ENCODE measurements at places on chromosomes 1 and 21.

- DNase-seq: no peak
Observed at GRCh38 chr1:156401681-156402081, 32.7 kb downstream of the RHBG start.

DNA sequence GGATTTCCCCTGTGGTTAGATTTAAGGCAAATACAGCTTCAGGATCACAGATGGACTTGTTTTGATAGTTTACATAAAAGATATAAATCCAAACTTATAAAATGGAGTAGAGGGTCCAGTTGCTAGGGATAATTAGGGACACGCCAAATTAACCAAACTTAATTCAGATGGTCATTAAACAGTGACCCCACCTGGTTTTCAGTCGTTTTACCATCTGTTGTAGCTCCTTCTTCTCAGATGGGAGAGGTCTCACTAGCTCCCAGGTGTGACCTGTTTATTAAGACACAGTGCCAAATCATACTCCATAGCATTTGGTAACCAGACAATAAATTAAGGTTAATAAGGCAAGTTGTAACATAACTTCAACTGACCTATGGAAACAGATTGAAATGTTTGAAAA is 8.1 kb upstream of the GADD45A start:
- DNase-seq: no peak

- DNase-seq: no peak
Observed at GRCh38 chr1:174678657-174679056, 230.9 kb downstream of the GPR52 start.

GRCh38 chr1:153985941-153986761 is at the start of gene RAB13:
Gene RAB13 (minus strand): TSS chr1:153986339. CDS start chr1:153986236, 103 bp downstream.
- peak; percentile 87 for DNase-seq

DNA sequence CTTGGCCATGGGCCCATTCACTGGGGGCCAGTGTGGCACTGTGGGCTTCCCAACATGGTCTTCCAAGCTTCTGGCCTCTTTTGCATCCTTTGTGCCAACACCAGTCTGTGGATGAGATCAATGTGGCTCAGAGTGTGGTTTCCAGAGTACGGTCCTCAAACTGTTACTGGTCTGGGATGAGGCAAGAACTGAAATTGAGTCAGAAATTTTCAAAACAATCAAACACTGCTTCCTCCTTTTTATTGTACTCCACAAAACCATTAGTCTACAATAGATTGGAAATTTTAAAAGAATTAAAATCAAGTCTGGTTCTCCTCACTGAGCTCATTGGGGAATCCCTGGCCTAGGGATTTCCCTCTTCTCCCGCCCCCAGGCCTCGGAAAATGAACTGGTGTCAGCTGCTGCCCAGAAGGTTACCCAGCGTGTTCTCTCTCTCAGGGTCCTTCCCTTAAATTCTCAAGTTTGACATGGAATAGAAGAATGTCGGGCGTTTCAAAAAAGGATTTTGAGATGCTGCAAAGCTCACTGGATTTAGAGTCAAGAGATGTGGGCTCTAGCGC is 222.0 kb downstream of the SDCCAG8 start:
- no peak for DNase-seq

Measured in A172 (cell line).